Breast epithelium (tissue), 4 donors: ENCODE measurements at places on chromosomes 16 and 17. TPM values are rescaled to one million over a fixed set of nuclear protein-coding genes. Genes with fewer than 3 reads are reported as not detected.

Gene CHST4
- total RNA-seq: 0.59 TPM

DNA sequence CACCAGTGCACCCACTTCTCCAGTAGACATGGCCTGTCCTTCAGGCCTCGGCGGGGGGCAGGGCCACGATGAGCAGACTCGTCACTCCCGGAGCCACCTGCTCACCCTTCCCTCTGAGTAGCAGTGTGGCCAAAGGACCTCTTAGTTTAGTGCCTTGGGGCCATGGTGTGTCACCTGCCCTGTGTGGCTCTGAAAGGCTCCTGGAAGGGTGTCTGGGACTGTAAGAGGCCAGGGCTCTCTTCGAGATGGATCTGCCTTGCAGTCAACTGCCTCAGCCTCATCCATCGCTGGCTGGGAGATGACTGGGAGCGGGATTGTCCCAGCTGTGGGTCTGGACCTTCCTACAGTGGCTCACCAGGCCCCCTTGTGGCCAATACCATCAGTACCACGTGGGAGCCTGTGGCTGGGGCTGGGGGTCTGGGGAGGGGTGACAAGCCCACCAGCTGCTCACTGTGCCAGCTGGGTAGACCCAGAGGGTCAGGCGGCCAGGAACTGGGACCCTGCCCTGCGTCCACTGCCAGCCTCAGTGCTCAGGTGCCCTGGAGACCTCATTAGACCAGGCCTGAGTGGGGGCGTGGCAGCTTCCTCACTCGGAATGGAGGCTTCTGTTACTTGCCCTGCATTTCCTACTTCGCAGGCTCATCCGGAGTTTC lies 133.4 kb downstream of the OR1D5 start:
- H3K36me3 ChIP-seq: no peaks in the 10 kb centered on the region
- H3K4me1 ChIP-seq: no peaks in the 10 kb centered on the region
- DNase-seq: no peak
- no peak overlapping the region for H3K27ac ChIP-seq

DNA sequence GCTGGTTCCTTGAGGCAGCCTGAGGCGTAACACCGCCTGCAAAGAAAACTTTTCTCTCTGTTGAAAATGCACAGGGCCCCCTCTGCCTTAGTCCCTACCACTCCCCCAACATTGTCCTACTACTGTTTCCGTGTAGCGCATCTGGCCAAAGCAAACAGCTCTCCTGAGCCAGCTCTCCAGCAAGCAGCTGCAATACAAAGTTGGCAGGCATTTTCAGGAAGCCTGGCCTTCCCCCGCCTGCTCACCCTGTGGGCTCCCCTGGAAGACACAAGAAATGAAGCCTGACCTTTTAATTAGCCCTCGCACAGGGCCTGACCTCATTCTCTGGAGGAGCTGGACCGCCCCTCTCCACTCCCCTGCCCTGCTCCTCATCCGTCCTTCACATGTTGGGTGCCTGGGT lies 66.7 kb downstream of the SOX9 start:
- H3K4me1 ChIP-seq: no peaks in the 10 kb centered on the region
- H3K27me3 ChIP-seq: no peaks in the 10 kb centered on the region
- H3K27ac ChIP-seq: peak overlapping the region; percentile 52
- no peak for DNase-seq
- no peaks in the 10 kb centered on the region for H3K36me3 ChIP-seq

DNA sequence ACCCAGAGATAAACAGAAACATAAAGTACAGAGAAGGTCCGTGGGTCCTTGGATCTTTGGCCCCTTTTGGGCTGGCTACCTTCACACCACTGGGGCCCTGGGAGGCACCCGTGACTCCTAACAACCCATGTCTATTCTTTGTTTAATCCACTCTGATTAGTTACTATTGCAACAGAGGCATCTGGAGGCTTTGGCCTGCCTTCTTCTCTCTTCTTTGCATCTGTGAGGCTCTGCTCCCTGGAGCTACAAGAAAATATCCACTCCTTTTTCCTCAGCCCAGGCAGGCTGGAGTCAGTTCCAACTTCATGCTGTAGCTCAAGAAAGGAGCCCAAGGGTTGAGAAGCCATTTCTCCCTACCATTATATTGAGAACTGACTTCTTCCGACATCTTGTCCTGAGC lies 9.5 kb upstream of the CMIP start:
- no peak for DNase-seq
- H3K36me3 ChIP-seq: no peaks in the 10 kb centered on the region
- H3K27ac ChIP-seq: no peak overlapping the region

- no peak for DNase-seq
- no peaks in the 10 kb centered on the region for H3K36me3 ChIP-seq
- peaks cover under 1% of the 10 kb centered on the region for H3K4me1 ChIP-seq
- H3K27me3 ChIP-seq: no peaks in the 10 kb centered on the region
- peak overlapping the region; percentile 60 for H3K27ac ChIP-seq
- H3K4me3 ChIP-seq: no peak overlapping the region
Observed at GRCh38 chr17:2343421-2343820, 6.1 kb downstream of the SGSM2 start.

DNA sequence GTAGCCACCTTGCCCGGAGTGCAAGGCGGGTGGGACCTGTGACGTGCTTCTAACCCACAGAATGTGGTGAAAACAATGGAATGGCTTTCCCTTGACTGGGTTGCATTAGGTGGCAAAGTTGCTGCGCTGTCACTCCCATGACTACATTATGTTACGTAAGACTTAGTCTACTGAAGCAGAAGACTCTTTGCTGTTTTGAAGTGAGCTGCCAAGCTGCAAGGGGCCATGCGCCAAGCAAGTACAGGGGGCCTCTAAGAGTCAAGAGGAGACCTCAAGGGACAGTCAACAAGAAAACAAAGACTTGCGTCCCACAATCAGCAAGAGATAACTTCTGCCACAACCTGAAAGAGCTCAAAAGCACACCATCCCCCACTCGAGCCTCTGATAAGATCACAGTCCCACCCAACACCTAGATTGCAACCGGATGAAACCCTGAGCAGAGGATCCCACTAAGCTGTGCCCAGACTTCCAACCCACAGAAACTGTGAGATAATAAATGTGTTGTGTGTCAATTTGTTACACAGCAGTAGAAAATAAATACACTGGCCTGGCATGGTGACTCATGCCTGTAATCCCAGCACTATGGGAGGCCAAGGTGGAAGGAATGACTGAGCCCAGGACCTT lies 16.5 kb downstream of the ANKRD11 start:
- H3K36me3 ChIP-seq: no peaks in the 10 kb centered on the region
- peaks cover 5% of the 10 kb centered on the region for H3K4me1 ChIP-seq
- H3K27ac ChIP-seq: no peak overlapping the region
- no peak overlapping the region for H3K4me3 ChIP-seq
- H3K27me3 ChIP-seq: no peaks in the 10 kb centered on the region
- no peak for DNase-seq

Gene CD2BP2
- total RNA-seq: 38.3 TPM

Gene TBC1D3H
- total RNA-seq: not detected

GRCh38 chr17:20203761-20204263 lies 194.7 kb downstream of the SPECC1 start:
- no peaks in the 10 kb centered on the region for H3K36me3 ChIP-seq
- H3K27me3 ChIP-seq: no peaks in the 10 kb centered on the region
- no peak overlapping the region for H3K27ac ChIP-seq

Gene CRYBA1
- not detected for total RNA-seq

Gene SLC12A3
- not detected for total RNA-seq

Gene SPATA22
- total RNA-seq: 0.80 TPM

GRCh38 chr16:58127634-58128033 lies 1.5 kb downstream of the CFAP20 start:
- H3K4me3 ChIP-seq: peak overlapping the region; percentile 98
- H3K36me3 ChIP-seq: no peaks in the 10 kb centered on the region
- peak overlapping the region; percentile 90 for H3K27ac ChIP-seq
- H3K4me1 ChIP-seq: no peaks in the 10 kb centered on the region

- no peak for DNase-seq
- no peak overlapping the region for H3K27ac ChIP-seq
- no peaks in the 10 kb centered on the region for H3K27me3 ChIP-seq
- no peak overlapping the region for H3K4me3 ChIP-seq
Observed at GRCh38 chr16:67271446-67271845, 7.9 kb upstream of the PLEKHG4 start.

GRCh38 chr17:54727624-54728023 lies 173.0 kb upstream of the TOM1L1 start:
- no peaks in the 10 kb centered on the region for H3K36me3 ChIP-seq
- H3K27ac ChIP-seq: no peak overlapping the region
- no peaks in the 10 kb centered on the region for H3K4me1 ChIP-seq
- DNase-seq: no peak

GRCh38 chr16:3780570-3780969 lies 63.2 kb upstream of the TRAP1 start:
- H3K4me1 ChIP-seq: no peaks in the 10 kb centered on the region
- H3K27me3 ChIP-seq: no peaks in the 10 kb centered on the region
- H3K36me3 ChIP-seq: no peaks in the 10 kb centered on the region
- no peak for DNase-seq
- no peak overlapping the region for H3K4me3 ChIP-seq
